ENCODE measurements at places on chromosomes 3 and 15.

DNA sequence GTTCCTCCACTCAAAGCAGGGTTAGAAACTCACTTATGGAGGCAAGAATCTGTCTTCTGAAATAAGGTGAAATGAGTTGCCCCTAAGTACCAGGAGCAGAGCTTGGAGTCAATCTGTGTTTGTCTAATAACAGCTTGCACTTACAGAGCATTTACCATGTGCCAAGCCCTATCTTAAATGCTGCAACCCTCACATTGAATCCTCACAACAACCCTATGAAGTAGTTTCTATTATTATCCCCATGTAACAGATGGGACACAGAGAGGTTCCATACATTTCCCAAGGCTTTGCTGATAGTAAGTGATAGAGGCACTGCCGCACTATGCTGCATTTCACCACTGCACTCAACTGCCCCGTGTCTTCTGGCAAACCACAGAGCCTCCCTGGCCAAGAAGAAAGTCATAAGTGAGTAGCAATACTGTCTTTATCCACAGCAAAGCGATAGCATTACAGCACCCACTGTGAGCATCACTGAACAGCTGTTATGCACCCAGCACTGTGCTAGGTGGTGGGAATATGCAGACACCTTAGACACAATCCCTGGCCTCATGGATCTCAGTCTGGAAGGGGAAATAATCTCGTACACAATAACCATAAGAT is 141.5 kb downstream of the SSR3 start:
- H3K36me3 ChIP-seq, result no peaks in the 10 kb centered on the region
- no peaks in the 10 kb centered on the region for H3K4me1 ChIP-seq
- H3K27ac ChIP-seq, result no peak overlapping the region
- peaks cover 21% of the 10 kb centered on the region for H3K27me3 ChIP-seq

DNA sequence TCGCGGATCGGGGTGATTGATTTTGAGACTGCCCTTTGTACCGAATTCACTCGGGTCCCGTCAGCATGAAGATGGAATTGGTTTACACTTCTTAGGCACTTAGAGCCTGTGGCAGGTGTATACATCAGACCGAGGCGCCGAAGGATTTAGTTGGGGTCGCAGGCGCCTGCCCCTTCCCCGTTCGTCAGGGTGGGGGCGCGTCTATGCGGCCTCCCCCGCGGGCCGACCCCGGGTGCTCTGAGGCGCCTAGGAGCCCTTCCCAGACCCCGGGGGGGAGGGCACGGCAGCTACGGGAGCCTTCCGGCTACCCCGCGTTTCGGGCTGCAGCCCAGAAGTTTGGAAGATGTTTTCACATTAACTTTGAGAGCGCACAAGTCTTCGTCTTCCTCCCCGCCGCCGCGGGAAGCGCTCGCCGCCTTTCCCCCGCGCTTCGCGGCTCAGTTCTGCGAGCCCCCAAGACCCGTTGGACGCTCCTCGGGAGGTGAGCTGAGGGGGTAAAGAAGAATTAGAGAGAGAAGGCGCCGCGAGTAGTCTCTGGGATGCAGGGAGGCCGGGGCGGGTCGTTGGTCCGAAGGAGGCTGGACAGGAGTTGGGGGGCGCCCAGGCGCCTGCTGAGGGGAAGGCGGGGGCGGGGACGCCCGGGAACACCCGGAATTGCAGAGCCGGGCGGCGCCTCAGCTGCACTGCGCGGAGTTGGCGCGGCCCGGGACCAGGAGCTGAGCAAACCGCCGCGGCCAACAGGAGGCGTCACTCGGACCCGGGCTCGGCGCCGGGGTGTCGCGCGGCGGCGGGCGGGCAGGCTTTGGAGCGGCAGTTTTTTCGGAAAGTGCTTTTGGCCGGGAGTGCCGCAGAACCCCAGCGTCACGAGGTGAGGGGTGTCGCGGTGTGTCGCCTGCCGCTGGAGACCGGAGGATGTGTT is 780 bp downstream of the TIPARP start:
- peaks cover 52% of the 10 kb centered on the region for H3K4me1 ChIP-seq
- peak overlapping the region; percentile 92 for H3K4me3 ChIP-seq
- peaks cover 63% of the 10 kb centered on the region for H3K36me3 ChIP-seq
- DNase-seq, result peak; percentile 46
- no peaks in the 10 kb centered on the region for H3K27me3 ChIP-seq

GRCh38 chr15:64515196-64515595 is 54.8 kb downstream of the ZNF609 start:
- no peak overlapping the region for H3K27ac ChIP-seq
- H3K27me3 ChIP-seq, result no peaks in the 10 kb centered on the region
- H3K4me1 ChIP-seq, result peaks cover 17% of the 10 kb centered on the region
- H3K36me3 ChIP-seq, result peaks cover 4% of the 10 kb centered on the region
- H3K4me3 ChIP-seq, result no peak overlapping the region
- DNase-seq, result no peak

- no peaks in the 10 kb centered on the region for H3K27me3 ChIP-seq
- H3K4me3 ChIP-seq, result no peak overlapping the region
- H3K36me3 ChIP-seq, result peaks cover 48% of the 10 kb centered on the region
- H3K4me1 ChIP-seq, result peaks cover 43% of the 10 kb centered on the region
- H3K27ac ChIP-seq, result peak overlapping the region; percentile 84
Observed at GRCh38 chr3:125024817-125025216, 31.0 kb downstream of the HEG1 start.

GRCh38 chr3:62048577-62048976 is 324.8 kb downstream of the FEZF2 start:
- no peaks in the 10 kb centered on the region for H3K36me3 ChIP-seq
- DNase-seq, result no peak
- no peaks in the 10 kb centered on the region for H3K27me3 ChIP-seq
- H3K27ac ChIP-seq, result no peak overlapping the region
- H3K4me1 ChIP-seq, result no peaks in the 10 kb centered on the region

- no peak overlapping the region for H3K4me3 ChIP-seq
- H3K27ac ChIP-seq, result no peak overlapping the region
- DNase-seq, result no peak
- H3K4me1 ChIP-seq, result no peaks in the 10 kb centered on the region
- H3K36me3 ChIP-seq, result no peaks in the 10 kb centered on the region
- no peaks in the 10 kb centered on the region for H3K27me3 ChIP-seq
Observed at GRCh38 chr3:11247362-11247761, 24.8 kb upstream of the ATG7 start.

Measured in effector memory CD8-positive, alpha-beta T cell (primary cell).